Natural killer cell (primary cell): ENCODE measurements at places on chromosomes 16 and 17. TPM values are rescaled to one million over a fixed set of nuclear protein-coding genes. Genes with fewer than 3 reads are reported as not detected.

- no peak for DNase-seq
Observed at GRCh38 chr17:83118071-83118841, 38.8 kb downstream of the METRNL start.

DNA sequence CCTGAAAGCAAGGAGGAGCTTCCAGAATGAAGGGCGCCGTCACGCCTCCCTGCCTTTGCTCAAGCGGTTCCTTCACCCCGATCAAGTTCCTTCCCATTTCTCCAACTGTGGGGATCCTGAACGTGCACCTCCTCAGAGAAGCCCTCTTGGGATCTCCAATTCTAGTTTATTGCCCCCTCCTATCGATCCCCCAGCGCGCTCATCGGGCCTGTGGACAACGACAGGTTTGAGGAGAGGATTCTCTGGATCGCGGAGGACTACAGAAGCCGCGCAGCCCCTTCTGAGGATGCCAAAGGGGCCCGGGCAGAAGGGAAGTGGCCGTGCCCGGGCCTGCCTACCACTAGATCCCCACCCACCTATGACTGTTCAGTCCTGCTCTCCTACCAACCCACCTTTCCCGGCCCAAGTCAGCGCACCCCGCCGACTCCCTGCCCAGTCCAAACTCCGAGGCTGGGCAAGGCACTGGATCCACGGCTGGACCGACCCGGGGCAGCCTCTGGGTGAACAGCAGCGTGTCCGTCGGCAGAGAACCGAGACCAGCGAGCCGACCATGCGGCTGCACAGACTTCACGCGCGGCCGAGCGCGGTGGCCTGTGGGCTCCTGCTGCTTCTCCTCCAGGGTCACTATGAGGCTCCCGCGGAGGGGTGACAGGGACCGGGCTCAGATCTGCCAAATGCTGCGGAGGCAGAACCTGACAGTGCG, 12.8 kb upstream of the CES3 start:
- DNase-seq, result no peak

- DNase-seq, result no peak
Observed at GRCh38 chr17:82668024-82668630, 19.9 kb upstream of the WDR45B start.

MT1G gene
- 1.5 TPM for total RNA-seq

TMEM238L gene
- total RNA-seq, result not detected

TM4SF5 gene
- not detected for total RNA-seq

C1QTNF1 gene
- total RNA-seq, result 0.20 TPM

- no peak for DNase-seq
Observed at GRCh38 chr17:1461198-1461944, 5.3 kb upstream of the CRK start.

- no peak for DNase-seq
Observed at GRCh38 chr16:30774367-30775130, 12.4 kb downstream of the RNF40 start.

DNA sequence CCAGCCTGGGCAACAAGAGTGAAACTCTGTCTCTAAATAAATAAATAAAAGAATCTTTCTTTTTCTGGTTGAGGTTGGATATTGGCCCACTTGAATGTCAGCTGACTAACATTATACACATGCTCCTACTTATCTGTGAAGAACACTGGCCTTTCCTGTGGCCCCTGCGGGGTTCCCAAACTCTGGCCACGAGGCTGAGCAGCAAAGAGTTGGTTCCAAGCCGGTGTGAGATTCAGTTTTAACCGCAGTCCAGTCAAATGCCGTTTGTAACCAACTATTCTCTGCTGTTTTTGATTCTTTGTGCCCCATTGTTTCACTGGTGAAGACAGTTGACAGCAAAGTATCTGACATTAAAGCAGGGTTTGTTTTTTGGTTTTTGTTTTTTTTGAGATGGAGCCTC, 11.2 kb downstream of the ETV4 start:
- DNase-seq, result no peak

DNA sequence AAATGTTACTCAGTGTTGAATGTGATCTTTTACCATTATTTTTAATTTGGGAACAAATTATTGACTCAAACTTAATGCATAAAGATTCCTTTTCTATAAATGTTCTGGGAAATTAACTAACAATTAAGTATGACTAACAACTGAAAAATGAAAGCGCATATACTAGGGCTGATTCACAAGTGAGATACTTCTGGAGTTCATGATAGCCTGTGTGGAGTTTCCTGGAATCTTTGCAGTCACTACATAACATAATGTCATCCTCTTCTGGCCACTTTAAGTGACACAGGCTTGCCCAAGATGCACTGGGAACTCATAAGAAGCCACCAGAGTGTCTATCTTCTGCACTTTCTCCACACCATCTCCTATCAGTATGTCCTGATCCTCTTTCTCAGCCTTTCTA, 450.3 kb upstream of the CDH11 start:
- DNase-seq, result no peak

- peak; percentile 76 for DNase-seq
Observed at GRCh38 chr16:14529010-14529669, 100.9 kb downstream of the PARN start.

- no peak for DNase-seq
Observed at GRCh38 chr17:5065227-5065744, 13.0 kb upstream of the ZFP3 start.

- DNase-seq, result no peak
Observed at GRCh38 chr16:56143666-56144065, 47.6 kb upstream of the GNAO1 start.

- no peak for DNase-seq
Observed at GRCh38 chr17:5508810-5509209, 22.4 kb downstream of the MIS12 start.

CRHR1 gene
- total RNA-seq, result not detected

DNA sequence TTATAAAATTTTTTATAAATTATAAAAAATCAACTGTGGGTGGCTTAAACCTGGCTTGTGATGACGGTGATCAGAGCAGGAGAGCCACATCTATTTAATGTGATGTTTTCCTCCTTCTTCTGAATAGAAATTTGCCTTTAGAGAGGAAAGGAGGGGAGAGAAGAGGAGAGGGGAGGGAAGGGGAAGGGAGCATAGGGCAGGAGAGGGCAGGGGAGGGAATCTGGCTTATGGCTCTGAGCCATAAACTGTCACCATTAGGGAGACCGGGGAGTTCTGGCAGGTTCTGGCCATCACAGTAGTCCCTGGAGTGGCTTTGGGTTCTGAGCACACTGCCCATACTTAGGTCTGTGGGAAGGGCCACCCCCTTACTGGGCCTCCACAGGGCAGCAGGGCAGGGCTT, 167.8 kb downstream of the ENGASE start:
- no peak for DNase-seq

TMEM92 gene
- not detected for total RNA-seq
